GM12865 (cell line): ENCODE measurements at places on chromosomes 3 and 15.

- DNase-seq = peak; percentile 60
Measured at GRCh38 chr15:81106560-81106959, 27.5 kb upstream of the CFAP161 start.

DNA sequence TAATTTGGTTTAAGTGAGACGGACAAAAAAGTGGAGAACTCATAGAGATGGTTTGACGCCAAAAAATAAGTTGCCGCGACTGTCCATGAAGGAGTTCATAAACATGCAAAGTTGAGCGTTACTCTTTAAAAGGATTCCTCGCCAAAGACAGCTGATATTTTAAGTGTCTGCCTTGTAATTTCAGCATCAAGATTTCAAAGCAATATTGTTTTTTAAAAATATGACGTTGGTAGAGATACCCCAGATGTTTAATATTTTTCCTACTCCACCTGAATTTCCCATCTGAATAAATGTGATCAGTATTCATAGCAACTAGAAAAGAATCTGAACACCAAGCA, 155.0 kb downstream of the TUSC7 start:
- no peak for DNase-seq

DNA sequence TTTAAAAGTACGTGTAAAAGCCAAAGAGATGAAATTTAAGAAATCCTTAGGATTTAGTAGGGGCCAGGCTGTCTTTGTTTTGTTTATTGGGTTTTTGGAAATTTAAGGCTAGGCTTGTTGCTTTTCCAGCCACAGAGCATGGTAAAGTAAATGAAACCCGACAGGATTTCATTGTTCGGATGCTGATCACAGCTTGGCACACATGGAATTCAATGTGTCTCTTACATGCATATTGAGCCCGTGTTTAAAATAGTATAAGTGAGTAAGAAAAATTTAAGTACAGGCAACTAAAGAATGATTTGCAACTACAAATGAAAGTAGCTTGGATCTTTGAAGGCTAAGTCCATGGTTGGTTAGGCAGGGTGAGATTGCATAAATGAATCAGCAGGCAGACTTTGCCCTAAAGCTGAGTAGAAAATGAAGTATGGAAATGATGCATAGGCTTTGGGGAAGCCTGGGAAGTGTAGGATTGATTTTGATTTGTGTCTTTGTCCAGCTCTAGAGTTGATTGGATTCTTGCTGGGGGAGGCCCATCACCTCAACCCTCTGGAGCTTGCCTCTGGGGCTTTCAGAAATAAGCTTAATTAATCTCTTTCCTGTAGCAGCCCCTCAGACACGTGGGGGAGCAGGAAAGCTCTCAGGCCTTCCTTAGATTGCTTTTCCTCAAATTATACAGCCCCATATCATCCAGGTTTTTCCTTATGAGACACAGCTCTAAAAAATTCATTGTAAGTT, 68.2 kb upstream of the ADAMTSL3 start:
- peak; percentile 15 for DNase-seq

- peak; percentile 71 for DNase-seq
Measured at GRCh38 chr3:180329187-180329586, 272.8 kb upstream of the TTC14 start.

DNA sequence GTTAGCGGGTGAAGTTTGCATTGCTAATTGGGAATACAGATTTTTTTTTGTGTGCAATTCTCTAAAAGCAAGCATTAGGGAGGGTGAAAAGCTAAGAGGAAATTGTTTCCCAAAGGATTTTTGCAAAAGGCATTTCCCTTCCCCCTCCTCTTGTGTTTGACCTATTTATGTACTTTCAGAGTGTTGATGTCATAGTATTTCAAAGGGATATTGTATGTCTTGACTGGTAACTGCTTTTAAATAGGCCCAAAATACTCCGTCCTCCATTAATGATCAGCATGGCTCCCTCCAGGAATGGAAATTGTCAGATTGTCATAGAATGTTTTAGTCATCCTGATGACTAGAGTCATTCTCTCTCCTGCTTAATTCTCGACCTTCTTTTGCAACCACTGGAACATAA, 32.4 kb downstream of the TRIM71 start:
- DNase-seq = no peak

DNA sequence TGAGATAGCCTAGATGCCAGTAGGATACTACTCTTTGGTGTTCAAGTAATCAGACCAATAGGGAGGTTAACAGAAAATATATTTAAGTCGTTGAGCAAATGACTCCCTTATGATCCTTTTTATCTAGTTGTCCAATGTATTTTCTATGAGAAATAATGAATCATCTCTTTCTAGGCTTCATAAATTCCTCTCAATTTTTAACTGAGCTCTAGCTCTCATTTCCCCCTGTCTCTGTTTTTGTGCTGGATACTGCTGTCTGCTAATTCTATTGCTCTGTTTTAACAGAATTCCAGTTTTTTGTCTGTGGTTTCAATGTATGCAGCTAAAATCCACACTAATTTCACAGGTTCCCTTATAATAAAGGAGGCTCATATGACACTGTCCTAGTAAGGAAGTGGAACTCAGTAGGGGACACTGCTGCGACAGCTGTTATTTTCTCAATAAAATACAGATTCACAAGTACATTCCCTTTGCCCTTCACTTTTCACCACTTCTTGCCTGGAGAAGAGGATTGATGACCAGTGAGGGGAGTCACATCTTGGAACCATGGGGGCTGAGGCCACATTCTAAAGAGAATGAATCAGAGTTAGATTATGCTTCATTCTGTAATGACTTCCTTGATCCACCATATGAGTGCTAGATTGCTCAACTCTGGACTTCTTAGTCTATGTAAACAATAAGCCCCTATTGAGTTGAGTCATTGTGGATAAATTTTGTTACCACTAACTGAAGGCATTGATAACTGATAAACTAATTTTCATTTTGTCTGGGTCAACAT, 558.7 kb upstream of the KCNMB2 start:
- DNase-seq = no peak

- peak; percentile 62 for DNase-seq
Measured at GRCh38 chr3:17052363-17052762, 167.6 kb downstream of the PLCL2 start.

DNA sequence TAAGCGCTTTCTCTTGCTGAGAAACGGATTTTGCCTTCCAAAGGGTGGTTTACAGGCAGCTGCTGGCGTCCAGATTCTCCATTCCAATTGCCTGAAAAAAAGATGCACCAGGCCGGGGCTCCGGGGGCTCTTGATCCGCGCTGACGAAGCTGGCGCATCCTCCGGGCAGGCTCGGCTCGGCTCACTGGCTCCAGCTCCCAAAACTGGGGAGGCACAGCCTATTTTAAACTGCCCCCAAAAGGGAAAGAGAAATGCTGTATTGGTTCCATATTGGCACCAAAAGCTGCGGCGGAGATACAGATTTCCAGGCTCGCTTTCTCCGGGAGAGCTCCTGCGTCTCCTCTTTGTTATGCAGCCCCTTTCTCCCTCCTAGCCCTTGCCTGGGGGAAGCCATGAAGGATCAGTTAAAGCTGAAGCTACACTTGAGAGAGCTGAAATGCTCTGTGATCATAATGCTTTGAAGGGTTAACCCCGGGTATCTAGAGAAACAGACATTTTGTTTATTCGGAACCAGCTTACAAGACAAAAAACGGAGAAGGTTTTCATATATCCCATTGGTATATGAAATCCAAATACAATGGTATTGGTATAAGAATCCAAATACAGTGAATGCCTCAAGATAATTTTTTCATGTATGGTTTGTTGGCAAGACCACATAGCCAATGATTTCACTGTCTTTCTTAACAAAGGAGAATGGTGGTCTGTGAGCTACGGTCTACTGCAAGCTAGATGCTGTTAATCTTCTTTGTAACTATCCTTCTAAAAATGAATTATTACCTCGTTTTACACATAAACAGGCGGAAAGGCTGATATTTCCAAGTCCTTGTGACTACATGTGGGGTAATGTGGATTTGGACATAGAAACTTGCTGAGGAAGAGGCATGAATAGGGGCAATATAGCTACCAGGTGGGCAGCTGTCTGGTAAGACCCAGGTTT, 693 bp downstream of the CD200 start:
- DNase-seq = no peak

DNA sequence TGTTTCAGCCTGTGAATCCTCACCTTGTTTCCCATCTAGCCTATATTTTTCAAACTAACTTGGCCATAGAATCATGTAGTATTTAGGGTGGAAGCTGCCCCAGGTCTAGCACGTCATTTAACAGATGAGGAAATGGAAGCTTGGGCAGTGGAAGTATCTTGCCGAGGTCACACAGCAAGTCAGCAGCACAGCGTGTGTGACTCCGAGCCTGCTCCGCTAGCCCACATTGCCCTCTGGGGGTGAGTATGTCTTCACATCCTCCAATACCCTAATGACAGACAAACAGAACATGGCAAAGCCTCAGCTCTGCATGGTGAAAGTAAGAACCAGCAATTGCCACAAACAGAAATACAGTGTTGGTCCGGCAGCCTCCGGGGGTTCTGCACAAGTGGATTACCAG, 2.2 kb upstream of the CCR5 start:
- DNase-seq = peak; percentile 89

DNA sequence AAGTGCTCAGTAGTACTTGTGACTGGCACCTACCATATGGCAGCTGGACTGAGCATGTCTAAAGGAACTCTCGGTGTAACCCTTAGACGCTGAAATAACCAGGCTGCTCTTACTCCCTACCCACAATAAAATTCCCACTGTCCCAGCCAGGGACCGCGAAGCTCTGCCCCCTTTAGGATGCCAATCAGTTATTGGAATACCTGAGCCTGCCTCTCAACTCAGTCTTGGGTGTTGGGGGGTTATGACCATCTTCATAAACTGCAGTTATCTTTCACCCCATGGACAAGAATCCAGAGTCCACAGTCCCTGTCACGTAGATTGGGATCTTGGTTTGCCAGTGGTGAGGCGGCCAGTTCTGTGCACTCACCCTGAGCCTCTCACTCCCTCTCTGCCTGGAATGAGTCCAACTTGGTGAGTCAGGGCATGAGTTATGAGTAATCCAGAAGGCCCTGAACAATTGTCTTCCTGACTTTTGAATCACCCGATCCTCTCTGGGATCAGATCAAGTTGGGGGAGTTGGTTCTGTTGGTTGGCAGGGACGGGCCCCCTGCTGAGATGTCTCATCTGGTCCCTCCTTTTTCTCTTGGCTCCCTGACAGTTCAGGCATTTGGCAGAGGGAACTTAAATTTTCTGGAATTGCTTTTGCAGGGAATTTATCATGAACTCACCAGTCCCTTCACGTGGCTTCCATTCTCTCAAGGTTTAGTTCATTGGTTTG, 120.1 kb upstream of the UBE2E1 start:
- peak; percentile 41 for DNase-seq

DNA sequence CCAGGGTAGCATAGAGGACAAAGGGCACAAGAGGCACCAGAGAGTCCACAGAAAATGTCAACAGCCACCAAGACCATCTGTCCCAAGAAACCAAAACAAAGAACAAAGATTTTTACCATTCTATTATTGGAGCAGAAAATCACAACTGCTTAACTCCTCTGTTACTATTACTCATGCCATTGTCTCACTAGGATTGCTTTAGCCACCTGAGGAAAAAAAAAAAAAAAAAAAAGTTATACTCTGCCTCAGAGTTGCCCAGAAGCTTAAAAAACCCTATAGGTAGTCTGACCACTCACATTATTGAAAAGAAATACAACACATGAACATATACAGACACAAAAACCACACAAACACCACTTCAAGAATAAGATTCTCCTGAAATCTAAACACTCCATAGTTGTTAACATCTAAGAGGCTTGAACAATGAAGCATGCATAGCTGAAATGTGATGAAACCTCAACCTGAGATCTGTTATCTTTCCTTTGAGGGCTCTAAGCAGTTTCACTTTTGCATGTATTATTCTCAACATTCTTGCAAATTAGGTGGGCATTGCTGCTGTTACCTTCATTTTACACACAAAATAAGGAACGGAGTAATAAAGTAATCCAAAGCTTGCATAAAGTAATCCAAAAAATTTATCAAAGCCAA, 85.4 kb downstream of the IGSF11 start:
- no peak for DNase-seq

- DNase-seq = peak; percentile 91
Measured at GRCh38 chr15:90902040-90902839, 862 bp upstream of the MAN2A2 start.

- peak; percentile 37 for DNase-seq
Measured at GRCh38 chr3:170622369-170623159, 36.7 kb upstream of the SLC7A14 start.
